ENCODE measurements at places on chromosomes 7 and 10.
A peak's percentile ranks its signal among the peaks of the same experiment; 100 is the strongest.

DNA sequence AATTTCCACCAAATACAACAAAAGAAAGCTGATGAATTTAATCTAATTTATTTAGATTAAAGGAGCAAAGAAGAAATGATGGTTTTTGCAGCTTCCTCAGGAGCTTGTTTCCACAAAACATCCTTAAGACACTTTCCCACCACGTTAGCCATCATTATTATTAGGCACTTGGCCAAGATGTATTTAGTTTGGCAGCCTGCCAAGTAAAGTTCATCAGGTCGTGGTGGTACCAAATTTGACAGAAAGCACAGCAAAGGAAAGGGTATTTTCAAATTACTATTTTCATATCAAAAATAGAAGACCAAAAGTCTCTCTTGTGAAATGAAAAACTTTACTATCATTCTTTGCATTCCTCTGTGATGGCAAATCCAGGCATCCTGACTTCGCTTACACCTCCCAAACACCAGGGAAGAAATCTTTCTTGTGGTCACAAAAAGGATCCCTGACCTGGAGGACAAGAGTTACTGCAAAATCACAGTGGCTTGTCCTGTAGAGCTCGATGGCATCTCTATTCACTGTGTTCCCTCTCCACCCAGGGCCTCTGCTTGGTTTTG lies 123.1 kb upstream of the INHBA start:
- DNase-seq: no peak

DNA sequence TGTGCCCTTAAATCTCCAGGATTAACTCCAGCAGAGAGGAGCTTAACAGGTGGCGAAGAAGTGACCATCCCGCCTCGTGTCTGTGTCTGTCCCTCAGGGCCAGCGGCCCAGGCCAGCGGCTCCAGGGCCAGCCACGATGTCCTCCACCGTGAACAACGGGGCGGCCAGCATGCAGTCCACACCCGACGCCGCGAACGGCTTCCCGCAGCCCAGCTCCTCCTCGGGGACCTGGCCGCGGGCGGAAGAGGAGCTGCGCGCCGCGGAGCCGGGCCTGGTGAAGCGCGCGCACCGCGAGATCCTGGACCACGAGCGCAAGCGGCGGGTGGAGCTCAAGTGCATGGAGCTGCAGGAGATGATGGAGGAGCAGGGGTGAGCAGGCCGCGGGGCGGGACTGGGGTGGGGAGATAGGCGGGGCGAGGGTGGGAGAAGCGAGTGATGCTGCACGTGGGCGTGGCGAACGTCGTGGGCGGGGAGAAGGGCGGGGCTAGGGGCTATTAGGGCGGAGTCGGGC lies 33.3 kb downstream of the SRRM3 start:
- peak; percentile 85 for DNase-seq

DNA sequence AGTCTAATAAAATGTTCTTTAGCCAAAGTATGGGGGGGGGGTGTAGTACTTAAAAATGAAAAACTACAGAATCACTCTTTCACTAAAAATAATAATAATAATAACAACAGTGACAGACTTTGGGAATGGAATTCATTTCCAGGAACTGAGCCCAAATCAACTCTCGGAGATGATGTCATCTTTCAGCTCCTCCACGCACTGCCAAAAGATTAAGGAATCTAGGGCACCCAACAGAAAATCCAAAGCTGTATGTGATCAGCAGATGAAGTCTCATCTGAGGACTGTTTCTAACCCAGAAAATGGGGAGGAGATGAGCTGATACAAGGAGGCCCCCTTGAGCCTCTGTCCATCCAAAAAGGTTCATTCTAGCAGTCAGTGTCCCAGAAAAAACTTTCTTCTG lies 54.5 kb downstream of the GRB10 start:
- DNase-seq: no peak

GRCh38 chr10:17847585-17848296 lies 38.6 kb downstream of the MRC1 start:
- peak; percentile 29 for DNase-seq

DNA sequence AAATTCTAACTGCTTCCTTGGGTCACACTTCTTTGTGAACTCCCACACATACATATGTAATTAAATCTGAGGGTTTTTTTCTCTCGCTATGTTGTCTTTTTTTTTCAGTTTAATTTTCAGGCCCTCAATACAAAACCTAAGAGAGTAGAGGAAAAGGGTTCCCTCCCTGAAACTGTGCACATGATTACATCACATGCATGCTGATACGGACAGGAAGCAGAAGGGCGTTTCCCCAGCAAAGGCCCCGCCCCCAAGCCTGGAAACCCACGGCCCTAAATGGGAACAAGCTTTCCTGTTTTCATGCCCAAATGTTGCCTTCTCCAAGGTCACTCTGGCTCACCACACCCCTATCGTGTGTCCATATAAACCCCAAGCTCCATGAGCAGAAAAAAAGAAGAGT lies 115.4 kb downstream of the TEX36 start:
- DNase-seq: no peak

DNA sequence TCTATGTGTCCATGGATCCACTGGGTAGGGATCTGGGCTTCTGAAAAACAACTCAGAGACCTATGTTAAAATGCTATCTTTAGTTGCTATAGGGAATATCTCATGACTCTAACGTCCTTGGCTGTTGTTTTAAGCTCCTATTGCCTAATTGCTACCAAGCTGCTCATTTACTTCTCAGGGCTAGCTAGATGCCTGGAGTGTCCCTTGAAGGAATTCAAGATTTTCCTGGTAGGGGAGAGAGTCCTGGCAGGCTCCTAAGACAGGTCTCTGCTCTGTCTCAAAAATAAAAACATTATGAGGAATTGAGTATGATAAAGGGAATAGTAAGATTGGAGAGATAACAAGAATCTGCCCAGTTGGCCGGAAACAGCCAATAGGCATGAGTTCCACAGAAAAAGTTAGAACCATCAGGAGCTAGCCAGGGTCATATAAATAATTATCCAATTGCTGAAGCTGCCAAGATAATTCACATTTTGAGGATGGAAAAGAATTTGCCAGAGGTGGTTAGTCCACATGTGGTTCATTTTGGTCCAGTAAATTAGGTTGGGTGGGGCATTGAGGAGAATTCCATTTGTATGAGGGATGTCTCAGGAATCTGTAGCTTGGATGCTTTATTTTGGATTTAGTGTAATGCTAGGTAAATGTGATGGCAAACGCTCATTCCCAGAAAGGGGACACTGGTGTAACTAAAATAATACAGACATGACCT lies 362.7 kb upstream of the VSTM2A start:
- DNase-seq: no peak

- no peak for DNase-seq
Measured at GRCh38 chr10:86828145-86828544, 71.7 kb downstream of the BMPR1A start.

- no peak for DNase-seq
Measured at GRCh38 chr10:15868006-15868405, 7.7 kb upstream of the MINDY3 start.

GRCh38 chr7:105474045-105474444 lies 48.0 kb downstream of the PUS7 start:
- DNase-seq: no peak

DNA sequence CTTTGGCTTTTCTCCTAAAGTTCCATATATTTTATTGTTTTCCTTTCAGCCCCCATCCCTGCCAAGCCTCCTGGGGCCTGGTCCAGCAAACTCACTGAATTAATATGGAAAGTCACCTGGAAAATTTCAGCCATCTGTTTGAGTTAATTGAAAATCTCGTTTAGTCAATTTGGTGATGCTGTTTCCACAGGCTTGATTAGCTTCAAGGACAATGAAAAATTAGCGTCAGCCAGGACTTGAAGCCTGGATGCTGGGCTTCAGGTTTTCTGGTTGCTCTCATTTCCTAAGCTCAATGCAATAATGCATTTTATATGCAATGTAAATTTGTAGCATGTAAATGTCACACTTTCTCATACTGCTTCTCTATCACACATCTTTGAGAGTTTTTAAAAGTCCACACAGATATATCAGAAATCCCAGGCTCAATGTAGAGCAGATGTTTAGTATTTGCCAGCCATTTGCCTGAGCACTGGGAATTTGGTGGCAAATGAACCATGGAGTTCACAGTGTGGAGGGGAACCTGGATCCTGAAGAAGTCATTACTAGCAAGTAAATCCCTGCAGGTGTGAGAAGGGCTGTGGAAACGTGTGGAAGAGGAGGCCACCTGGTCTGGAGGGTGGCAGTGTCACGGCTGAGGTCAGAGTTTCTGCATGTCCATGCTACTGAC lies 228.5 kb downstream of the PAXIP1 start:
- DNase-seq: no peak

DNA sequence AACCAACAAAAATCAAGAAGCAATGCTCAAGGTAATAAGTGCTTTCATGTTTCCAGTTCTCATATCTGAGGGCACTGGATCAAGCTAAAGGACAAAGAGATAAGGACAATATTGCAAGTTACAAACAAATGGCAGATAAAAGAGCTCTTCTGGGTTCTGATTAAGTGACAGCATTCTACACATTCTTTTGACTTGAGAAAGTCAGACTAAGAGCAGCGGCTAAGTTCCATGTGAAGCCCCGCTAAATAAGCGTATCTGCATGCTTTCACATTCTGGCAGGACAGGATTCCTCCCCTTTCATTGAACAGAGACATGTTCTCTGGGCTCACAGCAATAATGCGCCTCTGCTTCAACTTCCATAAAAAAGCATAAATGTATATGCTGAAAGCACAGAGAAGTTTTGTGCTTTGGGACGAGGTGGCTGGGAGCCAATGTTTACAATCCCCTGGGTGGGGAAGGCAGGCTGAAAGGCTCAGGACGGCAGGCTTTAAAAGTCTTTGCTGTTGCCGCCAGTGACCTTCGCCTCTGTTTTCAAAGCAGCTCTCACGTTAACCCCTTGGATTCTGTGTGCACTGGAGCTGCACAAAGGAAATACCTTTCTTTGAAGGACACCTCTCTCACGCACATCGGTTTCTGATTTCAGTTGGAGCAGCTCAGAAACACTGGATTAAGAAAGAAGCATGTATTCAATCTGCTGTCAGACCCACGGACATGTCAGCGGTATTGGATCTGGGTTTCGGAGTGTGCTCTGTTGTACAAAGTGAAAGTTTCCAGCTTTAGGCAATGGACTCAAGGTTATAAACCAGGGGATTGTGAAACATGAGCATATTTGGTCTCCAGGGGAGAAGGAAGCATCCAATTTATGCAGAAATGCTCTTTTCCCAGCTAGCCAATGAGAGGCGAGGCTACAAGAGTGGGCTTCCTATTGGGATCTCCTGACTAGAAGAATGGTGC lies 105.4 kb upstream of the FAM133B start:
- DNase-seq: no peak

DNA sequence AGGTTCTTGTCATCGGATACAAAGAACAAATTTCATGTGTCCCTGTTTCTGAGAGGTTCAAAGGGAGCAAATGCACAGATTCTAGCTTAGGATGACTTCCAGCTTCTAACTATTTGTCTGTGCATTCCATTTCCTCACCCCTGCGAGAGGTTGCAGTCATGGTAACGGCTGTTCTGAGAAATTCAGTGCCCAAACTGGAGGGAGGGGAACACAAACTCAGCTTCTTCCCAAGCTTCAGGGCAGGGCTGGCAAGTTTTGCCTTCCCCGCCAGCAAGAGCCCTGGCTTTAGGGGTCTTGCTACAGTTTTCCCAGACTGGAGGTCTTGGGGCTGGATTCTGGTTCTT lies 11.1 kb downstream of the FAS start:
- no peak for DNase-seq

- DNase-seq: no peak
Measured at GRCh38 chr10:88205842-88206446, 342.5 kb downstream of the PTEN start.

DNA sequence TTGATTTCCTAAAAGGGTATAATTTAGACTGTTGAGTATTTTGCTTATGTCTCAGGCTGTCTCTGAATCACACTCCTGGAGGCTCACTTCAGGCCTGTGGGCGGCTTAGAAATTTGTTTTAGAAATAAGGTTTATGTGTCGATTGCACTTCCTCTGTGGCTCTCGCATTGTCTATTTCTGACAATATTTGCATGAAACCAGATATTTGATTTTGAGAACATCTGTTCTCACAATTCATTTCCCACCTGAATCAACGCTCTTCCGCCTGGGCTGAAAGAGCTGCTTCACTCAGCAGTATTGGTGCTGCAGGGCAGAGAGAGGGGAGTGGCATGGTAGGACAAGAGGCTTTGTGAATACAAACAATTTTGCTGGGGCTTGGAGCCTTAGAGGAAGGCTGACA lies 262.0 kb downstream of the ADRA2A start:
- no peak for DNase-seq

GRCh38 chr7:137928626-137929025 lies 73.3 kb downstream of the CREB3L2 start:
- DNase-seq: no peak

DNA sequence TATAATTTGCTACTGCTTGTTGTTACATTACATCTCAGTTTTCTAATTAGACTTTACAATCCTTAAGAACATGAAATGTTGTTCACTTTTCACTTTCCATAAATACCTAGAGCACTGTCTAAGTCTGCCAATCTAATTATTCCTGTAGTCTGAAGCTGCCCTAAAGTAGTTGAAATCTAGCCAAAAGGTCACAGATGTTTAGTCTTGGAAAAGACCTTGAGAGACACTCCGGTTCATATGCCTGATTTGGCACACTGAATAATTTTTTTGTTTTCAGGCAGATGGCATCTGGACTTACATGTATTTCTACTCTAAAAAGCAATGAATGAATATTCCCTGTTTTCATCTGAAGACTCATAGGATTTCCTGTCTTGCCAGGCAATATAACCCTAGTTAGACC lies 359.1 kb downstream of the ANKRD7 start:
- no peak for DNase-seq

All from T47D (cell line).